ENCODE measurements at places on chromosomes 12 and 14.

DNA sequence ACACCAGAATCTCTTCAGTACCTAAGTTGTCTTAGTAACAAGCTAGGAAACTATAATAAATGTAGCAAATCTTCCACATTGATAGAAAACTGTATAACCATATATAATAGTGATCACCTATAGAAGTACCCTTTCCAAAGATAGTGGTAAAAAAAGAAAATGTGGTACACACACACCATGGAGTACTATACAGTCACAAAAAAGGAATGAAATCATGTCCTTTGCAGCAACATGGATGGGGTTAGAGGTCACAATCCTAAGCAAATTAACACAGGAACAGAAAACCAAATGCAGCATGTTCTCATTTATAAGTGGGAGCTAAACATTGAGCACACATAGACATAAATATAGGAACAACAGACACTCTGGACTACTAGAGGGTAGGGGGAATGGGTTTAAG, 90.5 kb downstream of the SLC25A21 start:
- no peak for DNase-seq

- peak; percentile 27 for DNase-seq
Observed at GRCh38 chr12:80195074-80195726, 95.9 kb downstream of the OTOGL start.

DNA sequence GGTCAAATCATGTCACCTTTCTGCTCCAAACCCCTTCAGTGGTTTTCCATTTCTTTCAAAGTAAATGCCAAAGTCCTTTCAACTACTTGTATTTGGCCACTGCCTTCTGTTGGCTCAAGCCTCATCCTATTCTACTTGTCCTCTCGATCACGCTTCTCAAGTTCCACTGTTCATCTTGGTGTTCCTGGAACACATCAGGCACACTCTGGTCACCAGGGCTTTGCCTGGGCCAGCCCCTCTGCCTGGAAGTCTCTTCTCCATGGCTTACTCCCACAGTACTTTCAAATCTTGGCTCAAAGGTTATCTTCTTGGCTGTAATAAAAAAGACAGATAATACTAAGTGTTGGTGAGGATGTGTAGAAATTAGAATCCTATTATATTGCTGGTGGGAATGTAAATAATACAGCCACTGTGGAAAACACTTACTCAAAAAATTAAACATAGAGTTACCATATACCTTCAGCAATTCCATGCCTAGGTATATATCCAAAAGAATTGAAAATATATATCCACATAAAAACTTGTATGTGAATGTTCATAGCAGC, 17.3 kb upstream of the PPFIBP1 start:
- no peak for DNase-seq

DNA sequence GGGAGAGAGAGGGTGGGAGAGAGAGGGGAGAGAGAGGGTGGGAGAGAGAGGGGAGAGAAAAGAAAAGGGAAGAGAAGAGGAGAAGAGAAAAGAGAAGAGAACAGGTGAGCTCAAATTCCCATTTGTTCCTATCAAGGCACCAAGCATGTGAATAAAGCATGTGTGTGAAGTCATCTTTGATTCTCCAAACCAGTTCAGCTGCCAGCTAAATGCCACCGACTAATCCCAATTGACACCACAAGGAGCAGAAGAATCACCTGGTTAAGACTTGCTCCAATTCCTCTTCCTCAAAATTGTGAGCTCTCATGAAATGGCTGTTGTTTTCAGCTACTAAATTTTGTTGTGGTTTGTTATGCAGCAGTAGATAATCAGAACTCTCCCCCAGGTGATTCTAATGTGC, 188.9 kb downstream of the TMX1 start:
- no peak for DNase-seq

- DNase-seq, result no peak
Observed at GRCh38 chr14:85565862-85566296, 35.9 kb downstream of the FLRT2 start.

GRCh38 chr14:96131836-96132235, 72.8 kb upstream of the BDKRB2 start:
- no peak for DNase-seq

GRCh38 chr14:61125041-61125866, 144.2 kb downstream of the SLC38A6 start:
- DNase-seq, result no peak

- no peak for DNase-seq
Observed at GRCh38 chr14:64253672-64254071, 40.5 kb downstream of the ESR2 start.

DNA sequence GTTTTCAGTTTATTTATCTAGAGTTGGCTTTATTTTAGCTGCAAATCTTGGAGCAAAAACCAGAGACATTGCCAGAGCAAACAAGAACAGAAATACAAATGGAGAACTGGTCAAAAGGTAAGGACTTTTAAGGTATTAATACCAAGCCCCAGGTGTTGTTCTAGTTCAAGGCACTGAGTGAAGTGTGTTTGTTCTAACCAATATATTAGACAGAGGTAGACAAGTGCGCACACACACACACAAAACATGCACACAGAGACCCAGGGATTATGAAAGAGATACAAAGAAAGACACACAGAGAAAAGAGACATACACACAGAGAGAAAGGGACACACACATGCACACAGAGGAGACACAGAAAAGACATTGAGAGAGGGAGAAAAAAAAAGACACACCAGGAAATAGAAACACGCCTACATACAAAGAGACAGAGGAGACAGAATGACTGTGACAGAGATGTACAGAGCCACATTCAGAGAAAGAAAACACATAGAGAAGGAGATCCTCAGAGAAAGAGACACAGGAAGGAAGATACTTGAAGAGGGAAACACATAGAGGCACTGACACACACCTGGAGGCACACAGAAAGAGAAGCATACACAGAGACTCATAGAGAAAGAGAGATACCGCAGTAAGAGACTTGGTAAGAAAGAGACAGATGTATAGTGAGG, 50.2 kb downstream of the MIPOL1 start:
- no peak for DNase-seq

GRCh38 chr14:90093942-90094595, 32.3 kb downstream of the KCNK13 start:
- DNase-seq, result no peak
